ENCODE measurements at places on chromosomes 5 and 9.

DNA sequence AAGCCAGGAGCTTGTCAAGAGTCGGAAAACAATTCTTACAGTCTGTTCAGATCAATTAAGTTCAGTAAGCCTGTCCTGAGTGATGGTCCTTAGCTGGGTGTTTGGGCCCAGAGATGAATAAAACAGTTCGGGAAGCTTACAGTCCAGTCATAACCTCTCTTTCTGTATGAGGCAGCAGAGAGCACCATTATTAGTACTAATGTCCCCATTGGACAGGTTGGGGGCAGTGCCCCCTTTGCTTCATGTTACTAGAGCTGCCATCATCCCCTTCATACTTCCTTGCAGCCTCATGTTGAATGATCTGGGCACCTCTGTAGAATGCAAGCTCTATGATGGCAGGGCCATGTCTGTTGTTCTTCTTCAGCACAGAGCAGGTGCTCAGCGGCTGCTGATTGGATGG lies 9.8 kb downstream of the DOCK2 start:
- no peak for DNase-seq

- no peak for DNase-seq
Measured at GRCh38 chr5:151643388-151643787, 43.3 kb downstream of the SPARC start.

DNA sequence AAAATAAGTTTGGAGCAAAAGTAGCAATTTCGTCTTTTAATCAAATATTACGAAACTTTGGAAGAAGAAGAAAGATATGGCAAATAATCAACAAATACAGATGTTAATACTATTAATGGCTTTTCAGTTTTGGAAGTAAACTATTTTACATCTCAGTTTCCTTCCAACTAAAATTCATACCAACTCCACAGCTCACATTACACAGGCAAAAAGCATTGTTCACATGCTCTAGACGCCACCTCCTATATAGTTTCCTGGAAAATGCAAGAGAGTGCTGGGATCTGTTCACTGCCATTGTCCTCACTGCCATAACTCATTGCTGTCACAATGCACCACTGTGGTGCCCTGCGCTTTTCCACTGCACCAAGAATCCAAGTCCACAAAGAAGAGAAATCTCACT lies 149.0 kb upstream of the FTMT start:
- DNase-seq = no peak

- no peak for DNase-seq
Measured at GRCh38 chr5:1502046-1502736, 21.6 kb downstream of the LPCAT1 start.

- no peak for DNase-seq
Measured at GRCh38 chr5:110195288-110195687, 505.6 kb downstream of the MAN2A1 start.

DNA sequence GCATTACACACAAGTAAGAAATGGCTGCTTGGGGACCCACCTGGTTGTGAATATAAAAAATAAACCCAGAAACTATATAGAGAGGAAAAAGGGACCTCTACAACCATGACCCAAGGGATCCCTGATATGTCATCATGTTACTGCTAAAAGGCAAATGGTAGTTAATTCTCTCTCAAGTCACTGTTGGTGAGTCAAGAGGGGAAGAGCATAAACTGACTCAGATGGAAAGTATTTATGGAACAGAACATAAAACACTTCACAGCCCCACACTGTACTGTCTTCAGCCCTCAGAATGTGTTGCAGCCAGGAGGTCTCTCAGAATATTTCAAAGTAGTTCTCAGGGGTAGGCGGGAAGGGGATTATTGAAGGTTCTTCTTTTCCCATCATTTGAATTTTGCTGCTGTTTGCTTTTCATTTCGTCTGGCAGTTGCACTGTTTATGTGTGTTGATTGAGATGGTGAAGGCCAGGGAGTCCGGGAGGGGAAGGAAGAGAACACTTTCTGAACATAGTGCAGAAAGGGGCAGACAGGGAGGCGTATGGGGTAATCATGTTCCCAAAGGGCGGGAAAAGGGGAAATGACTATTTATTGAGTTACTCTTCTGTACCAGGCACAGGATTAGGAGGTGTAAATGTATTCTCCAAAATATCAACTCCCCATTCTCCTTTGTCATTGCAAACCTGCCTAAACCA lies 85.5 kb downstream of the TEK start:
- DNase-seq = no peak

DNA sequence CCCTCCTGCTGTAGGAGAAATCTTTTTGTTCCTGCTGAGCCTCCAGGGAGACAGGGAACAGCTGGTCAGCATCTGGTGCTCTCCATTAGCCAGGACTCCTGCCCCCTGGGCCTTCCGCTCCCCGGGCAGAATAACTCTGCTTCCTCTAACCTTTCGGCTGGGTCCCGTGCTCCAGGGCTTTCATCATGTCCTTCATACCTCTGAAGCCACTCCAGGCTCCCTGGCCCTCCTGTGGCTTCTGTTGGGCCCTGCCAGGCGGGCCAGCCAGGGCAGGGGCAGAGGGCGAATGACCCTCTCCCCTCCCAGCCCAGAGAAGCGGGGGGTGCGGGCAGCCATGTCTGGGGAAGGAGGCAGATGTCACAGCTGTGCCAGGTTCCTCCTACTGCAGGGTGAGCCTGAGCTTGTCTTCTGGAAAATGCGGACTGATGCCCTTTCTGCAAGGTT lies 81.7 kb upstream of the LMX1B start:
- DNase-seq = no peak

GRCh38 chr9:1050125-1050895 lies at the start of gene DMRT2:
TSS of gene DMRT2 (plus strand) at chr9:1050357. CDS start at chr9:1051614, 1,257 bp downstream.
- DNase-seq = no peak

- DNase-seq = no peak
Measured at GRCh38 chr9:72251589-72251988, 102.3 kb downstream of the GDA start.

DNA sequence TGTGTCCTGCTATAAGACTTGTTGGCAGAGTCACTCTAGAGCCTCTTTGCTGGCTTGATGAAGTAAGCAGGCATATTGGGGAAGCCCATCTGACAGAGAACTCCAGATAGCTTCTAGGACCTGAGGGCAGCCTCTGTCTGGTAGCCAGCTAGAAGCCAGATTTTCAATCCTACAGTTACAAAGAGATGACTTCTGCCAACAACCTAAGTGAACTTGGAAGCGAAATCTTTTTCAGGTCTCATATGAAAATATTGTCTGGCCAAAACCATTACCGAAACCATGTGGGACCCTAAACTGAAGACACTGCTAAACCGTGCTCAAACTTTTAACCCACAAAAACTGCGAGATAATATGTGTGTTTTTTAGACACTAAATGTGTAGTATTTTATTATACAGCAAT lies 140.9 kb downstream of the MRPS30 start:
- no peak for DNase-seq

GRCh38 chr9:14706530-14707140 lies 13.4 kb upstream of the ZDHHC21 start:
- DNase-seq = no peak

DNA sequence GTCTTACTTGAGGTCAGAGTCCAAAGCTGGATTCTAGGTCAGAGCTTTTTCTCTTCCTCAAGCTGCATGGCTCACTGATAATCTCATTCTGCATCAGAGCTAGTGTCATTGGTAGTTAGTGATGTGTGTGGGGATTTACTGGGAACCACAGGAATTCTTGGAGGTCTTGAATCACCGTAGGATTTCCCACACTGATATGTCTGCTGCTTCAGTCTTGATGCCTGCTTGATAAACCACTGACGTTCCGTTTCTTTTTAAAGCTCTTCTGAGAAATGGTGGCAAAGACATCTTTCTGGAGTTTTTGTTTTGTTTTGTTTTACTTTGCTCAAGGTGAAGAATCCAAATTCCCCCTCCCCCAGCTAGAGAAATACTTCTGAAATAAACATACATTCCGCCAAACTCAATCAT lies 1.2 kb upstream of the GARIN3 start:
- no peak for DNase-seq

DNA sequence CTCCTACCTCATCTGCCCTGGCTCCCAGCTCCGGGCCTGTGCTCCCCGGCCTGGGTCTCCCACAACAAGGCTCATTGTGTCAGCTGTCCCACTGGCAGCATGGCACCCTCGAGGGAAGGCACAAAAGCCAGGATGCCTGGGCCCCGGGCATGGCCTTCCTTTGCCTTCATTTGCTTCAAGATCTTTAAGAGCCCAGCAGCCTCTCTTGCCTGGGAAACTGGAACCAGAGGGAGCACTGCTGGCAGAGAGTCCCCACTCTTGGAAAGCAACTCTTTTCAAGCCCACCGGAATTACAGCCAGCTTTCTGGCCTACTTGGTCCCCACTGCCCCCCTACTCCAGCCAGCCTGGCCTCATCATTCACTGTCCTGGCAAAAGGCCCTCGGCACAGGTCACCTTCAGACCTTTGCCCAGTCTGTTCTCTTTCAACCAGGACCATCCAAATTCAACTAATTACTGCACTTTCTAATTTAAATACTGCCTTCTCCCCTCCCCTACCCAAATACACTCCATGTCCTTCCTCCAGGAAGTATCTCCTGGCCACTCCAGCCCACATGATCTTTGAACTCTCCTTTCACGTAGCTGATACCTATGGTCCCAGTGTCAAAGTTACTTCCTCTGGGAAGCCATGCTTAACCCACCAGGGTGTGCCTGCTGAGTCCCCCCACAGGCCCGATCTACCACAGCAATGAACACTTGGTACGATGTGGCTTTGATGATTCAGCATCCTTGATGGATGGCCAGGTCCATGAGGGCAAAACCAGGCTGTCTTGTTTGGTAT lies 8.9 kb downstream of the ZER1 start:
- no peak for DNase-seq

DNA sequence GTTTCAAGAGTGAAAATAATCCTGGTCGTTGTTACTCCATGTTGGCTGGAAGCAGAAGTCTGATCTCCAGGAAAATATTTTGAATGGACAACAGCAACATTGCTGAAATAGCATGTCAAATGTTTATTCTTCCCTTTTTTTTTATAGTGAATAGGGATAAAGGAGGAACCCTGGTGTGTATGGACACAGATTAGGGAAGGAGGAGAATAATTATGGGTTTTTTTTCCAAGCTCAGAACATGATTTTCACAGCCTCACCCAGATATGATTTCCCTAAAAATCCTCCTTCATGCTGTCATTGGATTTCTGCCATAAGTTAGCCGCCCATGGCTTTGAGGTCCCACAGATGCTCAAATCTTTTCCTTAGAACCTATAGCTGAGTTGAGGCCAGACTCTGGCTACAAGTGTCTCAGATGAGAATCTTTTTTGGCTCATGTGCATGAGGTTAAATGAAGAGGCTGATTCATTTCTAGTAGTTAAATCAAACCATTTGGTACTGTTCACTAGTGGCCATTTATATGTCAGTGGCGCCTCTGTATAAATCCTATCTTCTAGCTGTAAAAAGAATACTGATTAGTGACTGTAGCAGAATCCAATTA lies 65.5 kb upstream of the LIFR start:
- DNase-seq = no peak

- DNase-seq = no peak
Measured at GRCh38 chr5:14455814-14456321, 125.7 kb upstream of the OTULINL start.

DNA sequence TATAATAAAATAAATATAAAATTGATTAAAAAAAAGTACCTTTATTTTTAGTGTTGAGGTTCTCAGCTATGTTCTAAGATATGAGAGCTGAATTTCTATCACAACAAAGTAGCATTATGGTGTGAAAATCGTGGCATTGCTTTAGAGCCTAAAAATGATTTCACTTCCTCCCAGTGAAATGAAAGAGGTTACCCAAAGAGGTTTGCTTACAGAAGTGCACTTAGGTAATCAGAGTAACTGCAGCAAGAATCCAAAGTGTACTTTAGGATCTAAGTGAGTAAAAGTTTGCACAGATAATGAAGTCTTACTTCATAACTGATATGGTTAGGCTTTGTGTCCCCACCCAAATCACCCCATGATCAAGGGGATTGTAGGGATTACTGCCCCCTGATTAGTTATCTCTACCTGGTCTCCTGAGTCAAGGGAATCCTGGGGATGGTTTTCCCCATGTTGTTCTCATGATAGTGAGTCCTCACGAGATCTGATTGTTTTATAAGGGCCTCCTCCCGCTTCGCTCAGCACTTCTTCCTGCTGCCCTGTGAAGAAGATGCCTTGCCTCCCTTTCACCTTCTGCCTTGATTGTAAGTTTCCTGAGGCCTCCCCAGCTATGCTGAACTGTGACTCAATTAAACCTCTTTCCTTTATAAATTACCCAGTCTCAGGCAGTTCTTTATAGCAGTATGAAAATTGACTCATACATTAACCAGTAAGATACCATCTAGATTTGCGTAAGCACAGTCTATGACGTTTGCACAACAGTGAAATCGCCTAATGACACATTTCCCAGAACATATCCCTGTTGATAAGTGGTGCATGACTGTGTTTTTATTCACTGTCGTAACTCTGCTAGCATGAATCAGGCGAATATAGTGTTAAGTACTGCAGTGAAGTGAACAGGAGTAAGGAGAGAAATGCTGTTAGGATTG lies 40.3 kb upstream of the LRRC70 start:
- DNase-seq = no peak

- DNase-seq = no peak
Measured at GRCh38 chr5:42963412-42963811, 76.7 kb downstream of the ANXA2R start.

DNA sequence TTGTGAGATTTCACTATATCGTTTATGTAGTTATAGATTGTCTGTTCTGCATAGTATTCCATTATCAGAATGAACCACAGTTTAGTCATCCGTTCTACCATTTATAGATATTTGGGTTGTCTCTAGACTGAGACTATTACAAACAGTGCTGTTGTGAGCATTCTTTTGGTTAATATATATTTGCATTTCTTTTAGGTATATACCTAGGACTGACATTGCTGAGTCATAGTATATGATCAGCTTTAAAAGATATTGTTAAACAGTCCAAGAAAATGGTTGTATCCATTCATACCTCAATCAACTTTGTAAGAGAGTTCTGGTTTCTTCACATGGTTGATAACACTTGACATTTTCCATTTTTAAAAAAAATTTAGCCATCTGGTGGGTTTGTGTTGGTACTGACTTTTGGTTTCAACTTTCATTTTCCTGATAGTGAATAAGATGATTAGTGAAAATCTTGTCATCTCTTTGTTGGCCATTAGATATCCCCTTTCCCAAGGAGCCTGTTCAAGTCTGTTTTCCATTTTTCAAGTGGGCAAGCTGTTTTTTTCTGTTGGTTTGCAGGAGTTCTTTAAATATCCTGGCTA lies 22.9 kb upstream of the ADAM19 start:
- DNase-seq = no peak

GRCh38 chr9:87525546-87526303 lies 28.1 kb downstream of the DAPK1 start:
- DNase-seq = no peak

GRCh38 chr5:39083968-39084367 lies 9.8 kb upstream of the RICTOR start:
- DNase-seq = no peak

- DNase-seq = no peak
Measured at GRCh38 chr9:122234022-122234748, 5.4 kb upstream of the LHX6 start.

- no peak for DNase-seq
Measured at GRCh38 chr9:107360098-107360497, 77.0 kb downstream of the RAD23B start.

GRCh38 chr5:38789134-38789533 lies 56.7 kb upstream of the OSMR start:
- DNase-seq = no peak

- no peak for DNase-seq
Measured at GRCh38 chr9:4327504-4328191, 27.8 kb upstream of the GLIS3 start.
